NCI-H146 (cell line): ENCODE measurements at places on chromosomes 4 and X.
A peak's percentile ranks its signal among the peaks of the same experiment; 100 is the strongest.

- DNase-seq, result no peak
Measured at GRCh38 chrX:31988975-31989374, 917.1 kb upstream of the FTHL17 start.

GRCh38 chr4:84660606-84661005 is 77.7 kb downstream of the CDS1 start:
- DNase-seq, result no peak

DNA sequence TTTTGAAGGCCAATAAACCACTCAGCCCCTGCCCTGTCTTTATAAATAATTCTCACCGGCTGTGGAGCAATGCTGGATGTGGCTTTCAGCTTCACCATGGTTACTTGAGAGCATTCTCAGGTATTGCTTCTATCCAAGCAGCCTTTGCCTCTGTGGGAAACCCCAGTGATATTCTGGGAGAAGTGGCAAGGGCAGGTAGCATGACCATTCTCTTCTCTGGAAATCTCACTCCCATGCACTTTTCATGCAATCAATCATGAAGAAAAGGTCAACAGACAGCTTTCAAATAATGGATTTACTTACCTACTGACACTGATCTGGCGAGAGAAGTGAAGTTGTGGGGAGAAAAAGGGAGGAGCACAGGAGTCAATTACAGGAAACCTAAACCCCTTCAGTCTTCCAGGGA is 49.5 kb downstream of the UNC5C start:
- no peak for DNase-seq

- no peak for DNase-seq
Measured at GRCh38 chr4:41549478-41549877, 11.5 kb downstream of the LIMCH1 start.

- DNase-seq, result no peak
Measured at GRCh38 chrX:17767734-17768133, 30.4 kb downstream of the SCML1 start.

DNA sequence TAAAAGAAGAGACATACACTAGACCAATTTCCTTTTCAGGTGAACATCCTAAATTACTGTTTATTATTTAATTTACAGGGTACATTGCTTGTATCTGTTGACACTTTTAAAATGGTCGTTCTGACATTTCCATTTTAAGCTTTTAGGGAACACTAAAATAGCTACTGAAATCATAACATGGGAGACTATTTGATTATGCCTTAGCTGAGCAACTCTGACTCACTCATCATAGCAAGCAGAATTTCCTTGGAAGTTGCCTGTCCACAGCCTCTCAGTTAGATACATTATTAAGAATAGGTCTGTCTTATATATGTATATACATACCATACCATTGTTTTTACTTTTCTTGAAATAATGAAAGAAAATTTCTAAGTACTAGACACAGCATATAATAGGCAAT is 22.0 kb downstream of the GUCY1B1 start:
- no peak for DNase-seq

DNA sequence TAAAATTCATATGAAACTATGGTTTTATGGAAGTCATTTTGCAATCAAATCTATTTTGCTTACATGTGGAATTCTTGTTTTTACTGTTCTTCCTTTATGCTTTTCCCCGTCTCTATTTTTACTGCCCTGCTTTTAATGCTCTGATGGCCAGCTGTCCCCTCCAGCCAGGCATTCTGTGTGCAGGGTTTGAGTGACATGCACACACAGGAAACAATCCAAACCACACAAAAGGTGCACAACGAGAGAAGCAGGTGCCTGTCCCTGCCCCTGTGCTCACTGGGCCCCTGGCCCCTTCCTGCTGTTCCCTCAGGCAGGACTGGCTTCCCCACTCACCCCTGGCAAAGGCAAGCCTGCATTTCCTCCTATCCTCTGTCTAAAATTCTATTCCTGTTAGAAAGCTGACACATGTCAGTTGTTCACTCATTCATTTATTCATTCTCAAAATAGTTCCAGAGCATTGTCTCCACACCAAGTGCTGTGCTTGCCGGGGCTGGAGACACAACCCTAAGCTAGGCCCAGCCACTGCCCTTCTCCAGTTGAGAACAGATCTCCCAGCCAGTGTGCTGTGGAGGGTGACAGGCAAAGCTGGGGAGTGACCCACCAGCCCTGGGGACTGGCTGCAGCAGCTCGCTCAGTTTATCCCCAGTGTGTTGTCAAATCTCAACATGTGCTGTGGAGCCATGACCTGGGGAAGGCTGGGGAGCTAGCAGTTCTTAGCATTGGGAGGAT is 346.3 kb downstream of the FBXW7 start:
- peak; percentile 91 for DNase-seq

GRCh38 chr4:119939071-119939995 is 127.3 kb downstream of the MAD2L1 start:
- no peak for DNase-seq

GRCh38 chr4:97500423-97500822 is 642.9 kb downstream of the STPG2 start:
- no peak for DNase-seq

GRCh38 chrX:28010875-28011274 is 29.6 kb upstream of the DCAF8L1 start:
- no peak for DNase-seq

DNA sequence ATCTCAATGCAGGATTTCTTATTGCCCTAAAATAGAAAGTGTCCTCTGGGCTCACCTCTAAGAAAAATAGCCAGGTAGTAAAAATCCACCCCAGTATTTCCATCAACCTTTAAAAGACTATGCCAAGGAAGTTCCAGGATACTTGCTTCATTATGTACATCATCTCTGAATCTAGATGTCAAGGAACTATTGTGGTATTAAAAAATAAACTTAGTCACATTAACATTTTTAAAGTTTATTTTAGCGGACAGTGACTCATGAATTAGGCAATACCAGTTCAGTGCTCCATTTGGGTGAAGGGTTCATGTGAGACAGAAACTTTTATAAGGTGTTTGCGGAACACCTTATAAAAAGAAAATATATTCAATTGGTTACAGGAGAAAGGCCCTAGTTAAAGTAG is 209.2 kb downstream of the ADAM29 start:
- no peak for DNase-seq

GRCh38 chrX:145923376-145923775 is 105.7 kb downstream of the SLITRK2 start:
- no peak for DNase-seq

DNA sequence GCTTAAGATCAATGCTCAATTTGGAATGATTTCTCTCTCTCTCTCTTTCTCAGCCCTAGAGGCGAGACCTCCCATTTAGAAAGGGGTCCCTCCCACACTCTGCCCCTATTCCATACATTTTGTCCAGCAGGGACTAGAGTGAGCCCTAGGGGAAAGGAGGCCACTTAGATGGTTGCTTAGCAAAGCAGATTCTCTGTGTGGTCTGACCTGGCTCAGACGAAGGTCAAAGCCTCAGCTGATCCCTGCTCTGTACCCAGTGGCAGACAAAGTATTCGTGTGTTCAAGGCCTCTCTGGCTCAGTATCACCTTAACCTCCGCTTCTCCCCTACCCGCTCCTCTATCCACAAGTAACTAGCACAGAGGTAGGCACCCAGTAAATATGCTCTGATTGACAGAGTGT is 78.4 kb downstream of the HPRT1 start:
- no peak for DNase-seq
